ENCODE measurements at places on chromosomes 12 and 14. TPM values are rescaled to one million over a fixed set of nuclear protein-coding genes. Genes with fewer than 3 reads are reported as not detected.

CSRP2 gene
- total RNA-seq: 0.21 TPM

RASAL1 gene
- 0.10 TPM for total RNA-seq

DHH gene
- total RNA-seq: 0.21 TPM

RFLNA gene
- 0.10 TPM for total RNA-seq

POLE2 gene
- total RNA-seq: 3.1 TPM

CLEC14A gene
- not detected for total RNA-seq

OVCH1 gene
- not detected for total RNA-seq

HOXC12 gene
- total RNA-seq: not detected

CPNE6 gene
- not detected for total RNA-seq

AACS gene
- total RNA-seq: 3.8 TPM

ACSM4 gene
- not detected for total RNA-seq

AICDA gene
- total RNA-seq: not detected

FOXM1 gene
- 0.84 TPM for total RNA-seq

OR4E2 gene
- not detected for total RNA-seq

MYF6 gene
- not detected for total RNA-seq

BICD1 gene
- 5.5 TPM for total RNA-seq

Measured in mononuclear cell (primary cell).